ENCODE measurements at places on chromosomes 16 and 17.
A peak's percentile ranks its signal among the peaks of the same experiment; 100 is the strongest.

- peak; percentile 98 for DNase-seq
Observed at GRCh38 chr17:2041561-2042389, at the start of gene OVCA2. Gene OVCA2, plus strand, starts transcription at chr17:2042022. Its CDS starts 26 bp downstream, at chr17:2042048.

GRCh38 chr17:64337676-64338075, 53.0 kb downstream of the PECAM1 start:
- DNase-seq = no peak

DNA sequence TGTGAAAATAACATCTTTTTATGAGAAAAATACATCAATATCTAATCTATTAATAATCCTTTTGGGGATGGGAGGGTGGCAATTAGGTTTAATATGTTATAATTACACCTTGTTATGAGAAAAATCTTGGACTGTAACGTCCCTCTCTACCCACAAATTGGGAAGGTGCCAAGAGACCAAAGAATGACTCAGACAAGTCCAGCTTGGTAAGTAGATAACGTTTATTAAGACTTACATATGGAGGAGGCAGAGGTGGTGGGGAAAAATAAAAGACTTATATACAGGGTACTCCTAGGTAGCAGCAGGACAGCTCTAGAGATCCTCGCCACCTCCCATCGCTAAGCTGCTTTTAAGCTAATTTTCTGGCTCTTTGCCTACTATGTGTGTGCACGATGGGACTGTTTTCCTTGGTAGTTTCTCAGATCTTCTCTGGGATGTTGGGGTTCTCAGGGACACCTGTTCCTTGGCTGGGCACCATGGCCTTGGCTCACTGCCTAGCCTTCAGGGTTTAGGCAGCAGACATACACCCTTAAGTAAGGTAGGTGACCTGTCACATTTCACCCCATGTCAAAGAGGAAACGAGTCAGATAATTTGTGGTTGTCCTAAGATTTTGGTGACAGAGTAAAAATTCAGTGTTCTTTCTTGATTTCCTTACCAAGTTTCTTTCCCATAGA, 31.5 kb downstream of the RBL2 start:
- DNase-seq = no peak

DNA sequence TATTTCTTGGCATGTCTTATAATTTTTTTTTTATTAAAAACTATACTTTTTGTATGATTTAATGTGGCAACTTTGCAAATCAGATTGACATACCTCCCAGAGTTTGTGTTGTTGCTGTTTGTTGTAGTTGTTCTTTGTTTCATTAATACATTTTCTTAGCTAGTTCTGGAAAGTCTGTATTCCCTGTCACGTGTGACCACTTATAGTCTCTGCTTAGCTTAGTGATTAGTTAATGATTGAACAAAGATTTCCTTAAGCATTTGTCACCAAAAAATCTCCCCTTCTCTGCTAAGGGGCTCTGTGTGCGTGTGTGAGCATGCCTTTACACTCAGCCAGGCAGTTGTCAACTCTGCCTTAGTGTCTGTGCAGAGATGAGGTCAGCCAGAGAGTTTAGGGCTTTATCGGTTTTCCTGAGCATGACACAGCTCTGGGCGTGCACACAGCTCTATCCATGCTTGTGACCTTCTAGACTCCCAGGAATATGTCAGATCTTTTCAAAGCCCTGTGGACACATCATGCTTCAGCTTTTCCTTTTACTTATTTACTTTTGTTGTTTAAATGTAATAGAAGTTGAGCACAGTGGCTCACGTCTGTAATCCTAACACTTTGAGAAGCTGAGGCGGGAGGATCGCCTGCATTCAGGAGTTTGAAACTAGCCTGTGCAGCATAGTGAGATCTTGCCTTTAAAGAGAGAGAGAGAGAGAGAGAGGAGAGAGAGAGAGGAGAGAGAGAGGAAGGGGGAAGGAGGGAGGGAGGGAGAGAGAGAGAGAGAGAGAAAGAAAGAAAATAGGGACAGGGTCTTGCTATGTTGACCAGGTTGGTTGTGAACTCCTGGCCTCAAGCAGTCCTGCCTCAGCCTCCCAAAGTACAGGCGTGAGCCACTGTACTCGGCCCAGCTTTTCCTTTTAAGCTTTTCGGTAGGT, 21.9 kb downstream of the DNAI2 start:
- no peak for DNase-seq

DNA sequence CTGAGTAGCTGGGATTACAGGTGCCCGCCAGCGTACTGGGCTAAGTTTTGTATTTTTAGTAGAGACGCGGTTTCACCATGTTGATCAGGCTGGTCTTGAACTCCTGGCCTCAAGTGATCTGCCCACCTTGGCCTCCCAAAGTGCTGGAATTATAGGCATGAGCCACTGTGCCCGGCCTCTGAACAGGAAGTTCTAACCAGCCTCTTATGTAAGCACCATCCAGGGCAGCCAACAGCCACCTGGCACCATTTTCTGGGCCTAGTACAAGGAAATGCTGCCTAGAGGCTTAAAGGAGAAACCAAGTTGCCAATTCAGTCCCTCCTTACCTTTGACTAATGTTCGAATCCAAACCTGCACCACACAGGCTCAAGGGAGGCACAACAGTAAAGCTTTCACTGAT, 8.5 kb upstream of the SLC39A11 start:
- DNase-seq = no peak

- no peak for DNase-seq
Observed at GRCh38 chr17:76865174-76865573, 3.0 kb upstream of the MGAT5B start.

GRCh38 chr17:6576038-6576785, 19.9 kb upstream of the PITPNM3 start:
- no peak for DNase-seq

DNA sequence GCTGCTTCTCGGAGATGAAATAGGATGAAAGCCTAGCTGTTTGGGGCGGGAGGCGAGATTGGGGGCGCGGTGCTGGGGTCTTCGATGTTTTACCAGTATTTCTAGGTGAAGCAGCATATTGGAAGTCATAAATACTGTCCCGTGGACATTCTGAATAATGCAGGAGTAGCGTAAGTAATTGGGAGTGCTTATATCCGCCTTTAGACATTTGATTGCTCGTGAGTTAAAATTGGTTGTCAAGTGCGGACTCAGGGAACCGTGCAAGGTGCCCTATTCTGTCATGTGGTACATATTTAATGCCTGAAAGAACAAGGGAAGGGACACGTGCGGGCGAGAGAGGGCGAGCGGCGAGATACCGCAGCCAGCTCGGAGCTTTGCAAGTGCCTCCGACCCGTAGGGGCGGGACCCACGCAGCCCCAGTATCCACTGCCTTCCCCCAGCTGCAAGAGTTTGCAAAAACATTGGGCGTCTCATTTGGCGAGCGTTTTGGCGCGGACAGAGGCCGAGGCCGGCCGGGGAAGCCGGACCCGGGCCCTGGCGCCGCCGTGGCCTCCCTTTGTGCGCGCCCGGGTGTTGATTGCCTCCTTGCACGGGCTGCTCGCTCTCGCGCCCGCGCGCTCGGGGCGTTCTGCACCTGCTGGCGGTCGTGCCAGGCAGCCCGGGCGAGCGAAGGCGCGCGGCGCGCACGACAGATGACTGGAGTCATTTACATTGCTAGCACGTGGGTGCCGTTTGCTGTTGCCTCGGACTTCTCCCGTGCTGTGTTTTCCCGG, 849.8 kb upstream of the RBFOX1 start:
- no peak for DNase-seq

DNA sequence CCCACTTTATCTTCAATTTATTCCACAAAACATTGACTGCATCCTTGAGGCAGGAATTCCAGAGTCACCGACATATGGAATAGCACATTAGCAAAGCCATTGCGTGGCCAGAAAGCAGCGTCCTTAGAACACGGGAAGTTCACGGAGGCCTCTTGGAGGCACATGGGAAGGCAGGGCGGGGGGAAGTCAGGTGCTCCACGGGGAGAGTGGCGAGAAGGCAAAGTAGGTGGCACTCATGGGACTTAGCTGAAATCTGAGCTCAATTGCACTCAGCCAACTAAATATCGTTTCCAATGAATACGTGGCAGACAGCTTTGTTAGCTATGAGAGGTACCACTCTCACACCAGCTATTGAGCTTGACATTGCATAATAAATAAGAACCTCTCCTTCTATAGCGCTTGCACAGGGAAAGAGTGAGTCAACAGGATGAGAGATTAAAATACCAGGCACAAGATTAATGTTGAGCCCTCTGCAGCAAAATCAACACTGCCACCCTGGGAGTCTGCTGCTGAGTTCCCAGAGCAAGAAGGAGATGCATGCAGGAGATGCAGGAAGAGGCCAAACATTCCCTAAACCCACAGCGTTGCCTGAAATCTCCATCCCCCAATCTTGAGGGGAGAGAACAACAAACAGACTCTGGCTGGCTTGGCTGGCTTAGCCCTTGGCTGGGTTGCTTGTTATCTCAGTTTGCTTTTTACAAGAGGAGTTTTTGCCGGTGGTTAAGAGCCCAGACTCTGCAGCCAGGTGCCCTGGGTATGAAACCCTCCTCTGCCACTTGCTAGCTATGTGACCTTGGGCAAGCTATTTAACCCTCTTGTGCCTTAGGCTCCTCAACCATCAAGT, 28.8 kb downstream of the ABCC12 start:
- peak; percentile 19 for DNase-seq

GRCh38 chr17:46044286-46044928, 45.4 kb downstream of the STH start:
- DNase-seq = peak; percentile 39

GRCh38 chr16:72426386-72426785, 254.4 kb upstream of the PMFBP1 start:
- DNase-seq = no peak

DNA sequence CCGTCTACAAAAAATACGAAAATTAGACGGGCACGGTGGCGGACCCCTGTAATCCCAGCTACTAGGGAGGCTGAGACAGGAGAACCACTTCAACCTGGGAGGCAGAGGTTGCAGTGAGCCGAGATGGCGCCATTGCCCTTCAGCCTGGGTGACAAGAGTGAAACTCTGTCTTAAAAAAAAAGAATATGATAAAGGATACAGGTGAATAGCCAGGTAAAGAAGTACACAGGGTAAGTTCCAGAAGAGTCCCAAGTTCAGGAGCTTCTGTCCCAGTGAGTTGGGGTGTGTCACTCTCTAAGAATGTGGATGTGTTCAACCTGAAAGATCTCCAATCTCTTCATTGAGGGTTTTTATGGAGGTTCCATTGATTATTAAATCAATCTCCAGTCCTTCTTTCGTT, 6.8 kb downstream of the TMC5 start:
- no peak for DNase-seq

DNA sequence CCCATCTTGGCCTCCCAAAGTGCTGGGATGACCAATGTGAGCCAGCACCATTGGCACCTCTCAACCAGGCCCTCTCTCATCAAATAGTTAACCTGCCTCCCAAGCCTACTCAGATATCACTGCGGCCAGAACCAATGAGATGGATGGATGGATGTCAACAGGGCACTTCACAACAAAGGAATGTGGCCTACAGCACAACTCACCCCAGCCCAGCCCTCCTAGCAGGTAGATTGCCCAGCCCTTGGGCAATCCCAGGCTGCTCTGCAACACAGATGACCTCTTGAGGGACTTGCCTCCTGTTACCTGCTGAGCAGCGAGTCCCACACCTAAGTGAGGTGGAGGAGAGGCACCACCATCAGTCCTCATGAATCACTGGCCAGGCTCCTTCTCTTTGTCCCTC, 22.6 kb upstream of the KIFC3 start:
- DNase-seq = no peak

GRCh38 chr16:79229361-79229760, 371.2 kb downstream of the MAF start:
- no peak for DNase-seq

DNA sequence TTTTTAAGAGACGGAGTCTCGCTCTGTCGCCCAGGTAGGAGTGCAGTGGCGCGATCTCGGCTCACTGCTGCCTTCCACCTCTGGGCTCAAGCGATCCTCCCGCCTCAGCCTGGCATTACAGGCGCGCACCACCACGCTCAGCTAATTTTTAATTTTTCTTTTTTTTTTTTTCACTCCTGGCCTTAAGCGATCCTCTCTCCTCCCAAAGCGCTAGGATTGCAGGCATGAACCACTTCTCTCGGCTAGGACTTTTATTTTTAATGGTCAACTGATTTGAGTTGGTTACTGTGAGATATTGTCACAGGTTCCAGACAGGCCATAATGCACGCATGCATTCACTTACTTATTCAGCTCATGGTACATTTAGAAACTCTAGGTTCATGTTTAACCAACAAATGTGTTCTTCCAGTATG, 888 bp downstream of the PIGW start:
- DNase-seq = no peak

DNA sequence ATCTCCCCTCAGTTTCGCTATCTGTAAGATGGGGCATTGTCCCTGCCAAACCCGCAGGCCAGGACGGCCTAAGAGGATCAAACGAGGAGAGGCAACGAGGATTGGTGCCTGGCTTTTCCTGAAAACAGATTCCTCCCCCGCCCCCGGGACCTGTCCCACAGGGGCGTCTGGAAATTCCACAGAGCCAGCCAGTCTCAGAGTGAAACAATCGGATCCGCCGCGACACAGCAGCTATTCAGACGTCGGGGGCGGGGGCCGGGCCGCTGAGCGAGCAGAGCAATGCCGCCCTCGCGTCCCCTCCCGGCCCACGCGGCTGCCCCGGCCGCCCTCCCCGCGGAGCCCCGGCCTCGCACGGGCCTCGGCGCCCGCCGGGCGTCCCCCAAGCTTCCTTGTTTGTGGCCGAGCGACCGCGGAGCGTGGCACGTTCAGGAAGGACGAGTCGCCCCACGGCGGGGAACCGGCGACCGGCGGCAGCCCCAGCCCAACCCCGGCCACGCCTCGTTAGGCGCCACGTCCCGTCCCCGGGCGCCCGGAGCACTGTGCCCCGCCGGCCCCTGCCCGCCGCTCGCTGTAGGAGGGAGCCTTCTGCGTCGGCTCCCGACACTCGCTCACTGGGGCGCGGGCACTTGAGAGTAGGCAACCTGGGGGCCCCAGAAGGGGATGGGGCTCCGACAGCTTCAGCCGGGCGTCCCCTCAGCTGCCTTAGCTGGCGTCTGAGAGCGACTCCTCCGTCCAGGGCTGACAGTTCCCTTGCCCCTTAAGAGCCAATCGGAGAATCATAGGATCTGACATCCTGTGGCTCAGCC, 29.6 kb upstream of the PHOSPHO1 start:
- DNase-seq = peak; percentile 63

DNA sequence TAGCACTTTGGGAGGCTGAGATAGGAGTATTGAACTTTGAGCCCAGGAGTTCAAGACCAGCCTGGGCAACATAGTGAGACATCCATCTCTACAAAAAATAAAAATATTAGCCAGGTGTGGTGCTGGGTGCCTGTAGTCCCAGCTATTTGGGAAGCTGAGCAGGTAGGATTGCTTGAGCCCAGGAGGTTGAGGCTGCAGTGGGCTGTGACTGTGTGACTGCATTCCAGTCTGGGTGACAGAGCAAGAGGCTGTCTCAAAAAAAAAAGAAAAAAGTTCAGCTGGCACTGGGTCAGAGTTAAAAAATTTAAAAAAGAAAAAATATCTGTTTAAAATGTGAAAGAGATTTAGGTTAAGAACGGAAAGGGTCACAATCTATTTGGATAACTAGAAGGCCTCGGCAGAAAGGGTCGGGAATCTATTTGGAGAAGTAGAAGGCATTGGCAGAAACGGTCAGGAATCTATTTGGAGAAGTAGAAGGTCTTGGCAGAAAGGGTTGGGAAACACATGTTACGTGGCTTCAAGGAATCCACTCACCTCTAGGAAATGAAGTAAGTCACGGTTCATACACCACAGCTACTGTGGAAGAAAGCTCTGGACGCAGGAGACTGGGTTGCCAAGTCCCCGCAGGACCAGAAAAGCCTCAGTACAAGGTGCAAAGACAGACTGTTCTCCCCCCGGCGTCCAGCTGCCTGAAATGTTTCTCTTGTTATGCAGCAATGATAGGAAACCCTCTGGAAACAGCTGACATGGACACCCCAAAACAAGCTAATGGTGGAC, 25.3 kb downstream of the LMF1 start:
- no peak for DNase-seq

- DNase-seq = peak; percentile 72
Observed at GRCh38 chr17:20116683-20117309, 107.6 kb downstream of the SPECC1 start.

- no peak for DNase-seq
Observed at GRCh38 chr16:20853981-20854620, 46.1 kb downstream of the DCUN1D3 start.
